ENCODE measurements at places on chromosomes 16 and 17. TPM values are rescaled to one million over a fixed set of nuclear protein-coding genes. Genes with fewer than 3 reads are reported as not detected.

GRCh38 chr17:79525793-79526677 is 84.8 kb downstream of the RBFOX3 start:
- H3K36me3 ChIP-seq, result no peaks in the 10 kb centered on the region
- H3K4me3 ChIP-seq, result no peak overlapping the region
- peaks cover 26% of the 10 kb centered on the region for H3K27me3 ChIP-seq

DNA sequence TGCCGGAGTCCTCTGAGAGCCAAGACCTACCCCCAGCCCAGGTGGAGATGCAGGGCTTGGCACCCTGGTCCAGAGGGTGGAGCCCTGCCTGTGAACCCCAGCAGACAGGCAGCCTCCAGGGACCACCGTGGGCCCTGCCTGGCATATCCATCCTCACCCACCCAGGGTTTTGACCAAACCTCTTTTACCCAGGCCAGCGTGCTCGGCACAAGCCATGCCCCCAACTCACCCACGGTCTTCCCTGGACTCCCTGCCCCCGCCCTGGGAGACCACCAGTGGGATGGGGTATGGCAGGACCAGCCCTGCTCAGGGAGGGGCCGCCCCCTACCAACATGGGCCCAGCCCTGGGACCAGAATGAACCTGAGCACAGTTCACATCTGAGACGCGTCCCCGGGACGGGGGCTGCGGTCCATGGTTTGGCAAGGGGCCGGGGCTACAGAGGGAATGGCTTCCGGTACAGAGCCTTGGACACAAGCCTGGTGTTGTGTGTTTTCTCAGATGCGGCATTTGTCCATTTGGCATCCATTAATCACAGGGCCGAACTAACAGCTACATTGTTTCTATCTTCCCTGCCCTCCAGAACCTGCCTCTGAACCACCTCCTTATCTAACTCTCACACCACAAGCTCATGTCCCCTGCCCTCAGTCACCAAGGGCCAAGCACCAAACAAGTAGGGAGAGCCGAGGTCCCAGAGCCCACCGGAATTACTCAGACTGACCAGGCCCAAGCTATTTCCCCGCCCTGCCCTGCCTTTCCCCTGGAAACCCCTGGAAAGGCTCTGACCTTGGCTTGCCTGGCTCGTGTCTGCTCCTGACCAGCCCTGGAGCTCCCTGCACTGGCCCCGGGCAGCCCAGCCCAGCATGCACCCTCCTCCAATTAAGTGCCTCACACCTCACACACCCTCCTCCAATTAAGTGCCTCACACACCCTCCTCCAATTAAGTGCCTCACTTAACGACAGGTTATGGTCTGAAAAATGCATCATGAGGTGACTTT is 14.1 kb downstream of the HS3ST6 start:
- H3K27ac ChIP-seq, result no peak overlapping the region
- no peaks in the 10 kb centered on the region for H3K4me1 ChIP-seq
- H3K27me3 ChIP-seq, result no peaks in the 10 kb centered on the region
- no peaks in the 10 kb centered on the region for H3K36me3 ChIP-seq
- DNase-seq, result no peak

DNA sequence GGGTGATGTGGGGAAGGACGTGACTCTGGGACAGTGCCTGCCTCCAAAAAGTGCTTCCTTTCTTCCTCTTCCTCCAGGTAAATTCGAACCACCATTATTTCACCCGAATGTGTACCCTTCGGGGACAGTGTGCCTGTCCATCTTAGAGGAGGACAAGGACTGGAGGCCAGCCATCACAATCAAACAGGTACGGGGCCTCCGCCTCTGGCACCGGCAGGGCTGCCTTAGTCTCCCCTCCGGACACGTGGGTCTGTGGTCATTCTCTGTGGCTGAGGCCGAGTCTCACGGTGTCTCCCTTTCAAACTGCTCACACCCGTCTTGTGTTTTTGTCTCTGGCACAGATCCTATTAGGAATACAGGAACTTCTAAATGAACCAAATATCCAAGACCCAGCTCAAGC is 10.7 kb downstream of the UBE2I start:
- peaks cover 90% of the 10 kb centered on the region for H3K36me3 ChIP-seq
- peaks cover under 1% of the 10 kb centered on the region for H3K4me1 ChIP-seq
- no peak overlapping the region for H3K4me3 ChIP-seq
- H3K27ac ChIP-seq, result no peak overlapping the region
- H3K27me3 ChIP-seq, result no peaks in the 10 kb centered on the region

The DLX4 gene
- 0.59 TPM for total RNA-seq

The IKZF3 gene
- 39.9 TPM for total RNA-seq

The ITGAL gene
- 186 TPM for total RNA-seq

Measured in CD4-positive, alpha-beta T cell (primary cell).